ENCODE measurements at places on chromosomes 6 and 20.

DNA sequence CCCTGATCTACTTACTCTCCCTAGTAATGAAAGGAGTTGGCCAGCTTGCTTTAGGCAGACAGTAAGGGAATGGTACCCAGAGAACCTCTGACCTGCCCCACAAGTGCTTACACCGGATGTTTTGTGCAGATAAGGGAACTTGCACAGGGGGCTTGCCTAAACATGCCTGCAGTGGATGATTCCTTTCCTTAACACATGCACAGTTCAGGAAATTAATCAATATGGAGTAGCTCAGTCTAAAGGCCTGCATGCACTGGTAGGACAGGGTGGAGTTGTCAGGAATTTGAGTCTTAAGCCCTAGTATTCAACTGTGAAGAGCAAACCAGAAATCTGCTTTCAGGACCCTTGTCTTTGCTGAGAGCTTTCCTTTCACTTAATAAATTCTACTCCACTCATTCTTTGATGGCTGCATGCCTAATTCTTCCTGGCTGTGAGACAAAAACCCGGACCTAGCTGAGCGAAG is 3.9 kb upstream of the TRIM38 start:
- DNase-seq: no peak

- peak; percentile 41 for DNase-seq
Observed at GRCh38 chr20:48621376-48622078, 206.3 kb downstream of the PREX1 start.

DNA sequence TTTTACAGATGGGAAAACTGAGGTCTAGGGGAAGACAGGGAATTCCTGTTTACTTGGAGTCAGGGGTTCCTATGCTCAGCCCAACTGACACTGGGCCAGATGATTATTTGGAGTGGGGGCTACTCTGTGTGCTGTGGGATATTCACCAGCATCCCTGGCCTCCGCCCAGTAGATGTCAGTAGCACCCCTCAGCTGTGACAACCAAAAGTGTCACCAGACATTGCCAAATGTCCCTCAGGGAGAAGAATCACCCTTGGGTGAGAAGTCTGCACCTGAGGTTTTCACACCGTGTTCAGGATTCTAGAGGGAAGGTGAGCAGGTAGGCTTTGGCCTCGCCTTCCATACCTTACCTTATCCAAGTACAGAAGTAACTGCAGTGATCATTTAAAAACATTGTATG is 27.6 kb downstream of the CDH26 start:
- no peak for DNase-seq

- peak; percentile 56 for DNase-seq
Observed at GRCh38 chr20:58349570-58349969, 39.5 kb upstream of the VAPB start.

DNA sequence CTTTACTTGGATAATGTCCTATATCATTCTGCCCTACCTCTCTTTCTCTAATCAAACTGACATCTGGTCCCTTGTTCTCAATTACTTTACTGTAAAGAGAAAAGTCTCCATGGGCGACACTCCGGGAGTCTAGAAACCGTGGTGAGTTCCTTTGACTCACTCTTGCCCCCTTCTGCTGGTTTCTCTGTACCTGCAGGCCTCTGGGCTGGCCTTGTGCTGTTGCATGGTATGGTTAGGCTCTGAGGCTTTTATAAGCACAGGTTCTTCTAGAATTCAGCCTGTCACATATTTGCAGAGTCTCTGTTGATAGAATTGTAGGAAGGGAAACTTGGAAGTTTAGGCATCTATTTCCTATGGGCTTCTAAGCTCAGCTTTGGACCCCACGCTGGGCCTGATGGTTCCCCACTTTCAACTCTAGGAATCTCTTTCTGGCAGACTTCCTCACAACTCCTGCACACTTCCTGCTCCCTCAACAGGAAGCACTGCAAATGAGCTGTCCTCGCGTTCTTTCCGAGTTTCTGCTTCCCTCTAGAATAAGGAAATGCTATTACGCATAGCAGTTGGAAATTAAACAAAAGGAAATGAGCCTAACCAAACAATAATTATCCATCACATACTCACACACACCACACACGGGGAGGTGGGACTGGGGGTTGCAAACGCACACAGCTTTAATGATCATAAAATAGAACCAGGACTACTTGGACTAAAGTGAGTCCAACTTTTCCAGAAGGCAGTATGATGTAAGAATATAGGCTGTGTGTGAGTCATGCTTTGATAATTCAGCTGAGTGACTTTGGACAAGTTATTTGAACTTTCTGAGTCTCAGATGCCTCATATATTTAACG is 683.3 kb downstream of the QKI start:
- DNase-seq: peak; percentile 89

Measured in lung microvascular endothelial cell (primary cell).